BE2C (cell line): ENCODE measurements at places on chromosomes 7 and 10.
A peak's percentile ranks its signal among the peaks of the same experiment; 100 is the strongest.

DNA sequence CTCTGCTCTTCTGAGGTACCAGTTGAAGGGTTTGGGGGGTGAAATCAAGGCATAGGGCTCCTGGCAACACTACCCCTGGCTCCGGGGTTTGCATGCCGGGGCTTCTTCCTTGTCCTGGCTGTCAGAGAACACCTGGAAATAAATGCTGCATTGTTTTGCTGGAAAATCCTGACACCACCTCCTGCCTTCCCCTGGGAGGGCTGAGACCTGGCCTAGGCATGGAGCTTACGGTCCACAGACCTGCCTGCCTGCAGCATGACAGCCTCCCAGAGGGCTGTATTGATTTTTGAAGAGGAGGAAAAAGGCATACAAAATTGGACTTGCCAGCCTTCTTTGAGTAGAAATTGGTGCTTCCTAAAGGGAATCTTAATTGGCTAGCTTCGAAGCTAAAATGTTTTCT is 227.1 kb downstream of the MGMT start:
- DNase-seq = no peak

DNA sequence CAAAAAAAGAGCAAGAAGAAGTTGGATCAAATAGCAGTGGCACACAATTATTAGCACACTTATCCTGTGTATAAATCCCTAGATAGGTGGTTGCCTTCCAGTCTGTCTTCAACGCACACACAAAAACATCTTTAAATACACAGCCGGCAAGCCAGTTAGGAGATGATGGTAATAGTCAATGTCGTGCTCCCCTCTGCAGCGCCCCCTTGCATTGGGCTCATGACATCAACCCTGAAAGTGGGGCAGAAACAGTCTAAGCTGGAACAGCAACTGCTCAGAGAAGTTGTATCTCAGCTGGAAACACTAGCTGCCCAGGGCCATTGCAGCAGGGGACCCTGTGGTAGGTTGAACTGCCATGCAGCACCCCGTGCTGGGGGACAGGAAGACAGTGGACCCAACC is 179.5 kb upstream of the YAE1 start:
- no peak for DNase-seq

DNA sequence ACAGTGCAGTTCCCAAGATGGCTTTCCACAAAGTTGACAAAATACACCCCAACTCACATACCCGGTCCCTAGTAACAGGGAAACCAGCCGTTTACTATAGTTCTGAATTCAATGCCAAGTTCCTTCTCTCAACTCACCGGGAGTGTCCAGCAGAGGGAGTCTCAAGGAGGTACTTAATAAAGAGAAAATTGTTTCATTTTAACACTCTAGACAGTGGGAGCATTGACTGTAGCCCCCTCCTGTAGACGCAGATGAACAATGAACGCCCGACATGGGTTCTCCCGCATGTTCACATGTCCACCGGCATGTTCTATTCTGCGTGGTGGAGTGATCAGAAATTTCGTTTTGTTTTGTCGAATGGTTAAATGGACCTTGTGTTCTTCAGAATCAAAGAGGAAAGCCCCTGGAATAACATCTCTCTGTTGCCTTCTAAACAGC is 1.9 kb downstream of the HIPK2 start:
- DNase-seq = peak; percentile 70

- DNase-seq = no peak
Measured at GRCh38 chr7:7992506-7992905, 23.9 kb downstream of the GLCCI1 start.

DNA sequence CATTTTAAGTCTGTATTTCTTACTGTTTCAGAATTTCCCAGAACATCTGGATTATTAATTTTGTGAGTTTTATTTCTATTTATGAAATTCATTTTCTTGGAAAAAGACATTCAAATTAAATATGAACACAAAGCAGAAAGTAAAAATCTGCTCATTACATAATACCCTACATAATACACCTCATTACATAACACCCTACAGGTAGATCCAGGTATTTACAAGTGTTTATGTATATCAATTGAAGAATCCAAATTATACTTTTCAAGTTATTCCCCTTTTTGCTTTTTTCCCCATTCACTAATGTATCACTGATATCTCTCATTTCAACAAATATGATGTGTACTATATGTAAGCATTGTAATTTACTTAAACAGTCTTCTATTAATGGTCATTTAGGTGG is 129.1 kb downstream of the USP6NL start:
- DNase-seq = no peak

DNA sequence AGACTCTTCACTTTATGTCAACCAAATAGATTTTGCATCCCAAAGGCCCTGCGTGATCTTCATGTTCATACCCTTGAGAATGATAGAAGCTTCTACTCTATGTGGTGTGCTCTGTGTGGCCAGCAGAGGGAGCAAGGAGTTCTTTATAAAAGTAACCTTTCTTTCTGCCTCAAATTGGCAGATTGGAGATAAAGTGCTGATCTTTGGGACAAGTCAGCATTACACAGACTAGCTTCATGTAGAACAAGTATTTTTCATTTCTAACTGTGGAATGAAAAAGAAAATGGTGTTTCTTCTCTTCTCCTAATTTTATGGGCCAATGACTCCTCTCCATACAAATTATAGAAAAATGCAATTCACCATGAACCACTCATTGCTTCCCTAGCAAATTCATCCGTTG is 1214.1 kb downstream of the SORCS1 start:
- DNase-seq = peak; percentile 36

- DNase-seq = no peak
Measured at GRCh38 chr10:99374972-99375371, 45.8 kb downstream of the CNNM1 start.
